NCI-H1694 treated with DMSO at 0.1 percent for 48 hours (cell line): ENCODE measurements at places on chromosomes 7 and 10.

GRCh38 chr7:99409806-99410205 is 1.0 kb downstream of the BUD31 start:
- no peak for DNase-seq

- DNase-seq, result no peak
These were observed 82.2 kb downstream of the SVOPL start for GRCh38 chr7:138618933-138619332.

DNA sequence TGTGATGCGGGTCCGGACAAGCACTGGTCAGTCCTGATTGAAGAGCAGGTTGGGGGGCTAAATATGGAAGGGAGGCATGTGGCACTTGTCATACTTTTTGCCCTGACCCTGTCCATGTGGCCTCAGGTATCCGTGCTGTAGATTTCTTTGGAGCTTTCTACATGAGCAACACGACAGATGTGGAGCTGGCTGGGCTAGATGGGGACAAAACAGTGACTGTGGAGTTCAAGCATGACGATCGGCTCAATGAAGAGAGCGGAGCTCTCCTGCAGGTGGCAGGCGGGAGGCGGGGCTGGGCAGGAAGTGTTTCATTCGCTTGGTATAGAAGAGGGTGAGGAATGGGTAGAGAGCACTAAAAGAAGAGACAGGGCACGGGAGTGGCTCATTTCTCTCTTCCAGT is 13.0 kb upstream of the CHCHD1 start:
- no peak for DNase-seq

GRCh38 chr10:11824376-11824775 is 1.2 kb downstream of the PROSER2 start:
- no peak for DNase-seq

GRCh38 chr7:131329176-131329570 is 1.5 kb downstream of the MKLN1 start:
- no peak for DNase-seq

GRCh38 chr7:5539013-5539411 is 115.4 kb upstream of the TNRC18 start:
- DNase-seq, result no peak

DNA sequence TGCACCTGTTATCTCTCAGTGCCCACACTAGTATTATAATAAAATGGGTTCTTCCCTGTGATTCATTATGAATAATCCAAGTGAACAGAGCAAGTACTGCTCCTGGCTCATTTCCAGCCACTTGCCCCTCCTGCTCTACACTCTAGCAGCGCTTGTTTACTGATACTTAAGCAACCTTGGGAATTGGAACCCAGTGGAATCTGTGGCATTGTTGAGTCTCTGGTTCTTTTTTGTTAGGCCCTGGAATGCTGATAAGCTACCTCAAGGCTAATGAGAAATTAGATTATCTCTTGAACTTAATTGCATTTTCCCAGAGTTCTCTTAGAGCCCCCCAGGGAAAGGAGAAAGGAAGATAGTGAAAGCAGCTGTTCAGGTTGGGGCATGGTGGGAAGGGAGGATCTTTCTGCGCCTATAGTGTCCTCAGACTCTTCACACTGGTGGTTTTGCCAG is 34.0 kb downstream of the PRKAR2B start:
- DNase-seq, result no peak

DNA sequence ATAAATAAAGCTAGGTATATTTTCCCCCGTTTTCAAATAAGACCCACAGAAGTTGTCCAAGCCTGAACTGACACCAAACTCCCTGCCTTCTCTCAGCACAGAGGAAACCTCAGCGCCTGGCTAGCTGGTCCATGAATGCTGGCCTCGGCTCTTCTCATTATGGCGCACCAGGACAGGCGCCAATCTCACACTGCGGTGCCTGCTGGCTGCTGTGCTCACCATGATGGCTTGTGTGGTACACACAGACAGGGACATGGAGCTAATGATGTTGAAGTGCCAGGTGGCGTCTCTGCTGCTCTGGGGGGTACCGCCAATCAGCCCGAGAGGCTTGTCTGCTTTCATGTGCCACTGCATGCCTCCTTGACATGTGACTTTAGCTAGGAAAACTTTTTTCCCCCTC is 43.2 kb upstream of the USP6NL start:
- no peak for DNase-seq

DNA sequence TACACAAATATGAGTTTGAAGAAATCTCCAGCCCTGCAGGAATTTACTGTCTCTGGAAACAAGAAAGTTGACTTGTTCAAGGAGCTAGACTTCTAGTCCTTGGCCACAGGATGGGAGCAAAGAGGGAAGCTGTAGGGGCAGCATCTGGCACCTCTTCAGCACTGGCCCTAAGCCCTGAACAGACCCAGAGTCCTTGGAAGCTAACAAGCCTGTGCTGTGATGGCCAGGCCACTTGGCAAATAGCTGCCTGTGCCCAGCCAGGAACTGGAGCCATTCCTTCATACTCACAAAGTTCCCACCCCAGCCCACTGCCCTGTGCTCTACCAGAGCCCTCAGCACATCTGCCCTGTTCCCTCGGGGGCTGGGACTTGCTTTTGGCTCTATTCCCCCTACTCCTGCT is 9.4 kb upstream of the COL13A1 start:
- DNase-seq, result no peak

DNA sequence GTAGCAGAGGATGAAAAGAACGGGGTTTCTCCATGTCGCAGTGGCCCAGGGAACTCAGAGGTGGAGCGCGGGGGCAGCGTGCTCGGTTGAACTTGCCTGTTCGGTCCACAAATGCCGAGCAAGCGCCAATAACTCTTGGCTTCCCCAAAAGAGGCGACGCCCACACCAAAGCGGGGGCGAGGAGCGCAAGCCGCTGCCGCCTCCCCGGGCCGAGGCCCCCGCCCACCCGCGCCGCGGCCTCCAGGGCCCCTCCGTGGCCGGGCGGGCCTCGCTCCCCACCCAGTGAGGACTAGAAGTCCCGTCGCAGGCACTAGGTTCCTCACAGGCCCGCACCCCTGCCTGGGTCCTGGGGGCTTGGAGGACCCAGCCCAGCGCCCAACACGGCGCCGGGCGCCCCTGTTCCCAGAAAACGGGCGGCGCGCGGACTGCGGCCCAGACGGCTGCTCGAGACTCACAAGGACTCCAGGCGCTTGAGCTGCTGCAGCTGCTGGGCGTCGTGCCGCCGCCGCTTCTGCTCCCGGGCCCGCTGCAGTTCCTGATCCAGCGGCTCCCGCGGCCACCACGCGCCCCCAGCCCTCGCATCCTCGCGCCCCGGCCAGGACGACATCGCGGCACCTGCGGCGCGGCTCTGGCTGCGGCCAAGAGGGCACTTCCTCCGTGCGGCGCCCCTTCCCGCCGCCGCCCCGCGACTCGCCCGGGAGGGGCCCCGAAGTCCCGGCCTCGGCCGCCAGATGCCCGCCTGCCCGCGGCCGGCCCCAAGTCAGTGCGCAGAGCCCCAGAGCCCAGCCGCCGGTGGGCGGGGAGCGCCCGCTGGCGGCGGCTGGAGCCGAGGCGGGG is 14.6 kb upstream of the FKBP9 start:
- peak; percentile 42 for DNase-seq

DNA sequence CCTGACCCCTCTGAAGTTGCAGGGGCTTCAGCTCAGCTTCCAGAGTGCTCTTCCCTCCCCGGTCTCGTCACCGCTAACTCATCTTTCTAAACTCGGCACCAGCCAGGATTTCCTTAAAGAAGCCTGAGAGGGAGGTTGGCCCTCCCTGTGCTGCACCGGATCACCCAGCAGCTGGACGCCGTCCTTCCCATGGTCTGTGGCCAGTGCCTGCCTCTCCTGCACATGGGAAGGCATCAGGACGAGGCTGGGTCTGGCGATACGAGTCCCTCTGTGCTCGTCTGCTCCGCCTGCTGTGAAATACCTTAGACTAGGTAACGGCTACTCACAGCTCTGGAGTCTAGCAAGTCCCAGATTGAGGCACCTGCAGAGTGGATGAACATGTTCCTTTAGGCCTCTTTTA is 179.1 kb downstream of the ZMYND11 start:
- no peak for DNase-seq

GRCh38 chr7:17633067-17633466 is 307.2 kb downstream of the SNX13 start:
- DNase-seq, result no peak

GRCh38 chr7:146176860-146177259 is 60.3 kb downstream of the CNTNAP2 start:
- no peak for DNase-seq

GRCh38 chr10:75405598-75406461 is 4.3 kb upstream of the ZNF503 start:
- DNase-seq, result no peak

DNA sequence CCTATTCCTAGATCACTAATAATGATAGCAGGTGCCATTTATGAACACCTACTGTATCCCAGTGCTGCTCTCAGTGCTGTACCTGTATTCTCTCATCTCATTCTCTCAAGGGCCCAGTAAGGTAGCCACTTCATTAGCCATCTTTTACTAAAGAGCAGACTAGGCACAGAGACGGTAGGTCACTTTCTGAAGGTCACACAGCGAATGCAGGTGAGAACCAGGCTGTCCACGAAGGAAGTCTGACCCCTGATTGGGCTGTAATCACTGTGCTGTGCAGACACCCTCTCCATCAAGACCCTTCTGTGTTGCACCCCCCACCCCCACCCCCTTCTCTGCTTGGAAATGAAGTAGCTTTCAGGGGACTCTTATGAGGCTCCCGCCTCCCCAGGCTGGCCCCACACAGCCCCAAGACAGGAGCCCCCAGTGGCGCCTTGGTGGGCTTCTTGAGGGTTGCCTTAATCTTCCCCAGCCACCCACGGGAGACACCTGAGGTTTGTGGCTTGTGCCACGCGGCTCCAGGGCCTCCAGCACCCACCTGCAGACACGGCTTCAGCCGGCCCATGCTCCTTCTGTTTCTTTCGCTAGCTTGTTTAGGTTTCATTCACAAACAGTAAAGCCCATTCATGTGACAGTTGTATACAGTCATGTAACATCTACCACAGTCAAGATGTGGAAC is 81.7 kb upstream of the FAM20C start:
- DNase-seq, result no peak

- DNase-seq, result no peak
These were observed 10.7 kb downstream of the ESYT2 start for GRCh38 chr7:158818325-158819213.

DNA sequence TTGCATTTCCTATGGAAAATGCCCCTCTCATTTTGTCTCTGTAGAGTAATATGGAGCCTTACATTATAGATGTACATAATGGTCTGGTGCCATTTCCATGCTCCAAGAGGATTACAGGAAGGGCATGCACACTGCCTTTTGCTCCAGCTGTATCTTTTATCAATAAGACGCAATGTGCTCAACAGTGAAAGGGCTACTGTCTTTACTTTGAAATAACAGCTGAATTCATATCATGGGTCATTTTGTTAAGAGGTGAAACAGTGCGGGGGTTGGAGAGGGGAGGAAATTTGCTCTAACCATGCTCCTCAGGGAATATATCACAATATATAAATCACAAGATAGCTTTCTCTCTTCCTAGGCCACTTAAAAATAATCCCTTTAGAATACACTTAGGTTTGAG is 77.7 kb downstream of the ICA1 start:
- DNase-seq, result no peak

DNA sequence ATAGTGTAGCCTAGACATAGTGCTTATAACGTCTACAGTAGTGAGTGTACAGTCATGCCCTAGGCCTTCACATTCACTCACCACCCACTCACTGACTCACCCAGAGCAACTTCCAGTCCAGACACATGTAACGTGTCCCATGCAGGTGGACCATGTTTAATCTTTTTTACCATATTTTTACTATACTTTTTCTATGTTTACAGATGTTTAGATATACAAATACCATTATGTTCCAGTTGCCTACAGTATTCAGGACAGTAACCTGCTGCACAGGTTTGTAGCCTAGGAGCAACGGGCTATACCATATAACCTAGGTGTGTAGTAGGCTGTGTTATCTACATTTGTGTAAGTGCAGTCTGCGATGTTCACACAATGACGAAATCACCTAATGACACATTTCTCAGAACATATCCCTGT is 11.0 kb downstream of the MPP7 start:
- no peak for DNase-seq

DNA sequence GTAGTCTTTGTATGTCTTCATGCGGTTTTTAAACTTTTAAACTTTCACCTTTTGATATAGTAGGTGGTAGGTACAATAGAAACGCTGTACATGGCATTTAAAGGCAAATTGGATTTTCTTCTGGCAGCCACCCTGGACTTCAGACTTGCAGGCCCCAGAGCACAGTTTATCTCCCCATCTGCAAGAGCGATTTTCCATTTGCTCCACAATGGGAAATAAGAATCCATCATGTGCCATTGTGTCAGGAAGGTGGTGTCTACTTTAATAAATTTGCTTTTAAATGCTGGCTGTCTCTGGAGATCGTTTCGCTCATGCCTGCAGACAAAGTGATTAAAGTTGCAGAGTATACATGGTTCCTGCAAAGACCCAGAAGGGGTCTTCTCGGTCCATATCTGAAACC is 38.9 kb downstream of the UNC5B start:
- DNase-seq, result no peak

DNA sequence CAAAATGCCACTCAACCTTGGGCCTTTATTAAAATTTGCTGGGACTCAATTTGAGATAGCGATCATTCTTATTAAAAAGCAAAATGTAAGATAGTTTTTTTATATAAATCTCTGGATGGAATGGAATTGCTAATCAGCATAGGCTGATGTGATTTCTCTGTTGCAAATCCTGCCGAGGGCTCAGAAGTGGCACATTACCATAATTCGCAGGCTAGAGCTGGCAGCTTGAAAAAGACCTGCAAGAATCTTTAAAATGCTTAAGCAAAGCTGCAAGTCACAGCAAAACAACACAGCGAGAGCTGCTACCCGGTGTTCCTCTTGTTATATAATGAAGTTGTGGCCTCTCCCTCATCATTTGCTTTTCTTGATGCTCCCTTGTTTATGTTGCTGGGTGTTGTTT is 448.1 kb downstream of the GATA3 start:
- DNase-seq, result no peak

GRCh38 chr7:104983076-104983577 is 30.9 kb upstream of the KMT2E start:
- DNase-seq, result no peak

GRCh38 chr7:1290026-1290678 is 57.5 kb downstream of the UNCX start:
- DNase-seq, result peak; percentile 56

- no peak for DNase-seq
These were observed 124.9 kb upstream of the HDAC9 start for GRCh38 chr7:18370633-18371032.

GRCh38 chr10:29598851-29599311 is 35.9 kb downstream of the SVIL start:
- no peak for DNase-seq

DNA sequence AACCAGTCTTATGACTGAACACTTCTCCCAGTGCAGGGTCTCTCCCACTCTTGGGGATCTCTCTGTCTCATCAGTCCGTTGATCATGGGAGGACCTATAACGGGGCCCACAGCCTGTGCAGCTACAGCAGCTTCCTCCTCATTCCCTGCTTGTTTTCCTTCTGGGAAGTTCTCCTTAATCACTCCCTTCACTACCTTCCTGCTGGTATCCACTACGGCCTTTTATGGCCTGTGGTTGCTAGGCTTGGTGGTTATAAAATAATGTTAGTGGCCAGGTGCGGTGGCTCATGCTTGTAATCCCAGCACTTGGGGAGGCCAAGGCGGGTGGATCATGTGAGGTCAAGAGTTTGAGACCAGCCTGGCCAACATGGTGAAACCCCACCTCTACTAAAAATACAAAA is 3.5 kb upstream of the ZNF282 start:
- DNase-seq, result no peak
